Karpas-422 (cell line): ENCODE measurements at places on chromosomes 5 and 9.

GRCh38 chr5:124744170-124744971 lies 2.1 kb downstream of the ZNF608 start:
- DNase-seq: no peak

GRCh38 chr5:14655146-14655741 lies 9.3 kb upstream of the OTULIN start:
- no peak for DNase-seq

DNA sequence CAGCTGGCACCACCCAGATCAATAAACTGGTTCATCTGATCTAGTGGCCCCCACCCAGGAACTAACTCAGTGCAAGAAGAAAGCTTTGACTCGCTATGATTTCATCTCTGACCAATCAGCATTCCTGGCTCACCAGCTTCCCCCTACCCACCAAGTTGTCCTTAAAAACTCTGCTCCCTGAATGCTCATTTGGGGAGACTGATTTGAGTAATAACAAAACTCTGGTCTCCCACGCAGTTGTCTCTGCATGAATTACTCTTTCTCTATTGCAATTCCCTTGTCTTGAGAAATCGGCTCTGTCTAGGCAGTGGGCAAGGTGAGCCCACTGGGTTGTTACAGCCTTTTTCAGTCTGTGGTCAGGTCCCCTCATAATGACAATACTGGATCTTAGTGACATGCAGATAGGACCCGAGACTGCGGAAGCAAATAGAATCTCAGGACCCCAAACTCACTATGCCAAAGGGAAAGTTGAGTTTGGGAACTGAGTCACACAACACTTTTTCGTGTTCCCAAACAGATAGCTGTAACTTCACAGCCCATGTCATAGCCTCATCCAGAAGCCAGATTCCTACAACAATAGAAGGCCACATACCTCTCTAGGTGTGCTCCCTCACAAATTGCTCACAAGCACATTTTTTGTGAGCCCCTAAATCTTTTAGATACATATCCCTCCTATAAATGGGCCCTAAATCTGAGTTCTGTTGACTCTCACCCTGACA lies 175.2 kb upstream of the RAI14 start:
- DNase-seq: no peak

GRCh38 chr5:138752341-138752950 lies 779 bp upstream of the CTNNA1 start:
- no peak for DNase-seq

GRCh38 chr5:158938200-158938599 lies 161.5 kb downstream of the EBF1 start:
- no peak for DNase-seq

DNA sequence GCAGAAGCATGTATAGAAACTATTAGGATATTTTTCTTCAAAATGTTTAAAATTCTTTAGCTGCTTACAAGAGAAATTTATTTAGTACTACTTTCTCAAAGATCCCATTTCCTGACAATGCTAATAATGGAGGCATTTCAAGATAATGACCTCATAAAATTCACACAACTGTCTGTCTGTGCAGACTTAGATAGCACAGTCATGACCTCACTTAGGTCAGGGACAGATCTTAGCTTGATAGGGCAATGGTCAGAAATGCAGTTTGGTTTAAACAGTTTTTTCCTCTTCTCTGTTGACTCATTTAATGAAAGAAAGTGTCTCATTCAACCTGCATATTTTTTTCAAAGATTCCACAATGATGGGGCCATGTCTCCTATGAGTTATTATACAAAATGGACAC lies 128.4 kb downstream of the GRIA1 start:
- no peak for DNase-seq
